ENCODE measurements at places on chromosomes 3 and 15.
A peak's percentile ranks its signal among the peaks of the same experiment; 100 is the strongest.

- DNase-seq: no peak
Observed at GRCh38 chr3:95351158-95351557, 1288.3 kb downstream of the NSUN3 start.

DNA sequence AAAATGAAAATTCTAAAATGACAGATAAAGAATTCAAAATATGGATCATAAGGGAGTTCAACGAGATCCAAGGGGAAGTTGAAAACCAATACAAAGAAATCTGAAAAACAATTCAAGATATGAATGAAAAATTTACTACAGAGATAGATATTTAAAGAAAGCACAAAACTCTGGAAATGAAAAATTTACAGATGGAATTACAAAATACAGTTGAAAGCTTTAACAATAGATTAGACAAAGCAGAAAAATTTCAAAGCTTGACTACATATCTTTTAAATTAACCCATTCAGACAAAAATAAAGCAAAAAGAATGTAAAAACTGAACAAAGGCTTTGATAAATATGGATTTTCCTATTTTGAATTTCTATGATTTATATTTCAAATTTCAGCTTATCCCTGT lies 211.1 kb downstream of the SLC9A9 start:
- DNase-seq: no peak

GRCh38 chr3:111848283-111848682 lies 10.8 kb upstream of the PHLDB2 start:
- no peak for DNase-seq

DNA sequence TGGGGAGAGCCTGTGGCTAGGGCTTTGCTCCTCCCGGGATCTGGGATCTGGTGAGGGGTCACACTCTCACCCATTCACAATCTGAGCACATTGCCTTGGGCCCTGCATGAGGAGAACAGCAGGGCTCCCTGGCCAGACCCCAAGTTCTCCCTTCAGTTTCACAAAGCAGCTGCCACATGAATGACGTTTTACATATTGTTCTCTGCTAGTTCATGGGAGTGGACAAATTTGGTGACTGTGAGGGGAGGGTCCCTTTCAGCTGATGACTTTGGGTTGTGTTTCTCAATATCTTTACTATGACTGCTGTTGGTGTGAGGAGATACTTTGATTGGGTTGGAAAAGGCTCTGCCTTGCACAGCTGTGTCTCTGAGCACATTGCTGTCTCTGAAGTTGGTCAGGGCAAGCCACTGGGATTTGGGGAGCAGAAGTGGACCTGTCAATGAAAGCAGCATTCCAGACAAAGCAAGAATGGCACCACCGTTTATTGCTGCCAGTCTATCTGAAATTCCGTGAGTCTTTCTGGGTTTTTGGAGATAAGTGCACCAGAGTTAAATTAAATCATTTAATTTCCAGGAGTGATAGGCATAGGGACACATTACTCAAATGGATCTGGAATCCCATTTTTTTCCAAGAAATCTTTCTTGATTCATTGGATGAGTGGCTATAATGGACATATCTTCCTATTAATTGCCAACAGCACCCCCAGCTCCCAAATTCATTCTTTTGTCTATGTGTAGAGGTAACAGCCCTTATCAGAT lies 10.3 kb downstream of the TIMP4 start:
- DNase-seq: peak; percentile 47

- no peak for DNase-seq
Observed at GRCh38 chr3:170865209-170866094, 4.5 kb downstream of the RPL22L1 start.

DNA sequence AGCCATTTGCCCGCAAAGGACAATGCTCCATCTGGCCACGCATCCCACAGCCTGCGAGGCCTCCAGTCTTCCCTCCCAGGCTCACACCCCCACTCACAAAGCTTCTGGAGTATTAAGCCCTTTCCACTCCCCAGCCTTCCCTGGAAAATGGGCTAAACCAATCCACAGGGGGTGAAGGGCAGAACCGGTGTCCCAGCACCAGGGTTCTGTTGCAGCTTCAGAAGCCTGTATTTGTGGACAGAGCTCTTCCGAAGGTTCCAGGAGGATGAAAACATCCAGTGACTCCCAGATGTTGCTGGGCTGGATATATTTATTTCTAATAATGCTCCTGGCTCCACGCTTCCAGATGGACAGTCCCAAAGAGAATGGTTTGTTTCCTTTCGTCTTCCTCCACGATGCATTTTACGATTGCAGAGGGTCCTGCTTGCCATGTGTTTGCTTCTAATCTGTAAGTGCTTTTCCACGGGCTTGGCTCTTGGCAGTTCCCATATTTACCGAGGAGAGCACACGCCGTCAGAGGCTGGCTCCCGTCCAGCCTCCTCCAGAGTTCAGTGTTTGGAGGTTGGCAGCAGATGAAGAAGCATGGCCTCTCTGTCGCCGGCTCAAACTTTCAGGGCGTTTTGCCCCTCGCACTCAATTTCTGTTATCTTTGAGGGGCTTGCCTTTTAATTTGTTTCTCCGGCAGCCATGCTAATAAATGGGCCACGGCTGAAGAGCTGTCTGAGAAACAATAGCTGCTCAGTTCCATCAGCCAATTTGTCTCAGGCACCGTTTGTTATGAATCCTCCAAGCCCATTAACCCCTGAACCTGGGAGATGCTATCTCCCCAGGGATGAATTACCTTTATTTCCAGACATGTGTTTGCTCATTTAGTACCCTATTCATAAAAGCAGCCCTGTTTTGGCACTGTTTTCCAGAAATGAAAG lies 367.9 kb upstream of the PROK2 start:
- DNase-seq: peak; percentile 80

DNA sequence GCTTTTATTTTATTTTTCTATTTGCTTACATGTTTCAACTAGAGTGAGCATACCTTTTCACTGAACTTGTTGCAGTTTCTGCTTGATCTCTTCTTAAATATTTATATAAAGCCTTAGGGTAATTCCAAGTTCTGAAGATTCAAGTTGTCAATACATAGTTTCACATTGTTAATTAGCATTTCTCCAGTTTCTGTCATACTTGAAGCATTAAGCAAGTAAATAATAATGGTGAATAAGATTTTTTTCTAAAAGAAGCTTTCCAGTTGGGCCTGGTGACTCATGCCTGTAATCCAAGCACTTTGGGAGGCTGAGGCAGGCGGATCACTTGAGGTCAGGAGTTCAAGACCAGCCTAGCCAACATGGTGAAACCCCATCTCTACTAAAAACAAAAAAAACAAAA lies 53.9 kb downstream of the CALML4 start:
- no peak for DNase-seq

DNA sequence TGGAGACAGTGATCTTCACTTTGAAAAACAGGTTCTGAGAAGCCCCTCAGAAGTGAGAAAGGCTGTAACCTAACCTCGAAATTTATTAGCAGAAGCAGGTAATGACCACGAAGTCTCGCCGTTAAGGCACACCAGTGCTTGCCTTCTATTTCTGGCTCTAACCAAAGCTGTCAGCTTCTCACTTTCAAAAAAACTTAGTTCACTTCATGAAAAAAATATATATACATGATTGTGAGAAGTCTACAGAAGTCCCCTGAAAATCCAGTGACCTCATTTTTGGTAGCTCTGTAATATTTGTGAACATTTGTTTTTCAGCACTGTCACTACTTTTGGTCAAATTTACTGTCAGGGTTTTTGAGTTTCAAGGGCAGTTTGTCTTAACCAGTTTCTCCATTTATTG lies 19.1 kb upstream of the AKAP13 start:
- DNase-seq: no peak

GRCh38 chr15:101004500-101004899 lies 85.3 kb downstream of the LRRK1 start:
- no peak for DNase-seq

- DNase-seq: no peak
Observed at GRCh38 chr15:70351941-70352774, 254.4 kb upstream of the TLE3 start.

DNA sequence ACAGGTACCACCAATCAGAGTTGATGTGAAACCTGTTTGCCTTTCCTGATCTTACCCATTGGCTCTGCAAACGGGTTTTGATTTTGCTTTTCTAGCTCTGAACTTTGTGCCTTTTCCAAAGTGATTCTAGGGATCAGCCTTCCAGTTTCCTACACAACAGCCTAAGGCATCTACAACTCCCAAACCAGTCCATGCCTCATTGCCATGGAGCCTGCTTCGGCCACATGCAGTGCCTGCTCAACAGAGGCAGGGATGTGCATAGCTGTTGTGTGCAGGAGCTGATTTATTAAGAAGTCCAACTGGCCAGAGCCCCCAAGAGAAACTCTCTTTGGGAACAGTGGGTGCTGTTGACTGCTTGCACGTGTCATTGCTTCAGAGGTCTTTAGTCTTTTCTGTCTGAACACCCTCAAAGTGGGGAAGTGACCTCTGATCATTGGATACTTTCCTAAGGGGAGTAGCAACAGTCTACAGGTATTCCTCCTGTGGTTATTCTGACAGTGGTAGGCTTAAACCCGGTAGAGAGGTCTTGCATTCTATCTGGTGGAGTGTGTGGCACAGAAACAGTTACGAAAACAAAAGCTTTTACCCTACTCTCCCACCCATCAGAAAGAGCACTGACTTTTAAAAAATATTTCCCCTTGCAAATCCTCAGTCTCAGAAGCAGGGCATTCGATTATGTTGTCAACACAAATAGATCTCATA lies 36.6 kb upstream of the THSD4 start:
- no peak for DNase-seq

GRCh38 chr3:32056559-32057290 lies 49.7 kb upstream of the GPD1L start:
- no peak for DNase-seq

GRCh38 chr3:186880406-186880805 lies 37.9 kb downstream of the ADIPOQ start:
- DNase-seq: no peak

- no peak for DNase-seq
Observed at GRCh38 chr3:62835554-62836236, 39.5 kb downstream of the CADPS start.

GRCh38 chr15:31070867-31071266 lies 30.7 kb downstream of the TRPM1 start:
- DNase-seq: no peak

DNA sequence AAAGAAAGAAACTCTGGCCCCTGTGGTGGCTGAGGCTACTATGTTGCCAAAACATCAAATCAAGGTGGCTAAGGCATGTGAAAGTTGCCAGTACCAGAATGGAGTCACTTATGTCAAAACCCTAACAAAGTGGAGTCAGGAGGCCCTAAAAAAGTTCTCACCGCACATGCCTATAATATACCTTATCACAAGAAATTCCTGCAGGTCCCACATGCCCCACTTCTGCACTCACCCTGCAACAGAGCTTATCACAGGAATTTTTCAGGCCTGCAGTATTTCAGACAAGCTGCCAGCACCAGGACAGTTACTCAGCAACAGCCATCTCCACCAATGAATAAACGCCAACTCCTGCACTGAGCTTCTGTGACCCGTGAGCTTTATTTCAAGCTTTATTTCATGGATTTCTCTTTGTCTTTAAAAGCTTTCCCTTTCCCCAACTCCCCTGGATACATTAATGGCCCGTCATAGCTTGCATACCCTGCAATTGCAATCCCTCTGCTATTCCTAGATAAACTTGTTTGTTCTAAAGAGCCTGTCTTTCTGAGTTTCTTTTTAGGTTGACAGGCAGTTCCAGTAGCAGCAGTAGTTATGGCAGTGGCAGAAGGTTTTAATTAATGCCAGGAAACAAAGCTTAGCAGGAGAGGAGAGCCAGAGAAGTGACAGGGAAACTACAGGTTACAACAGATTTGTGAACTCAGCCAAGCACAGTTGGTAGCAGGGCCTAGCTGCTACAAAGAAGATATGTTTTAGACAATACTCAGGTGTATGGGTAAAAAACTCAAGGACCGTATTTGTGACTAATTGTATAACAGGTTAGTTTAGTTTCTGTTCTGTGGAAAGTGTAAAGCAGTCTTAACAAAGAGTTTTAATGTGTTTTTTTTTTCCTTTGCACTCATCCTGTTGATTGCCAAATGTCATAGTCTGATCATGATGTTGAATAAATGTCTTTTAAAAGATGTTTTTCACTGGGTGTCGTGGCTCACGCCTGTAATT lies 15.9 kb upstream of the TMEM42 start:
- peak; percentile 86 for DNase-seq

- DNase-seq: no peak
Observed at GRCh38 chr3:151210676-151211381, 7.8 kb upstream of the GPR171 start.

GRCh38 chr15:37793851-37794250 lies 140.6 kb upstream of the TMCO5A start:
- DNase-seq: no peak

DNA sequence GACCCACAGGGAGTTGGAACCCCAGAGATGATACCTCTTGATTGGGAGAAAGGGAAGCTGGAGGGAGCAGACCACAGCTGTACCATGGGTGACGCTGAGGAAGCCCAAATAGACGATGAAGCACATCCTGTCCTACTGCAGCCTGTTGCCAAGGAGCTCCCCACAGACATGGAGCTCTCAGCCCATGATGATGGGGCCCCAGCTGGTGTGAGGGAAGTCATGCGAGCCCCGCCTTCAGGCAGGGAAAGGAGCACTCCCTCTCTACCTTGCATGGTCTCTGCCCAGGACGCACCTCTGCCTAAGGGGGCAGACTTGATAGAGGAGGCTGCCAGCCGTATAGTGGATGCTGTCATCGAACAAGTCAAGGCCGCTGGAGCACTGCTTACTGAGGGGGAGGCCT lies 201.1 kb downstream of the AKAP13 start:
- DNase-seq: no peak

GRCh38 chr15:58777107-58777506 lies 6.0 kb downstream of the MINDY2 start:
- no peak for DNase-seq

DNA sequence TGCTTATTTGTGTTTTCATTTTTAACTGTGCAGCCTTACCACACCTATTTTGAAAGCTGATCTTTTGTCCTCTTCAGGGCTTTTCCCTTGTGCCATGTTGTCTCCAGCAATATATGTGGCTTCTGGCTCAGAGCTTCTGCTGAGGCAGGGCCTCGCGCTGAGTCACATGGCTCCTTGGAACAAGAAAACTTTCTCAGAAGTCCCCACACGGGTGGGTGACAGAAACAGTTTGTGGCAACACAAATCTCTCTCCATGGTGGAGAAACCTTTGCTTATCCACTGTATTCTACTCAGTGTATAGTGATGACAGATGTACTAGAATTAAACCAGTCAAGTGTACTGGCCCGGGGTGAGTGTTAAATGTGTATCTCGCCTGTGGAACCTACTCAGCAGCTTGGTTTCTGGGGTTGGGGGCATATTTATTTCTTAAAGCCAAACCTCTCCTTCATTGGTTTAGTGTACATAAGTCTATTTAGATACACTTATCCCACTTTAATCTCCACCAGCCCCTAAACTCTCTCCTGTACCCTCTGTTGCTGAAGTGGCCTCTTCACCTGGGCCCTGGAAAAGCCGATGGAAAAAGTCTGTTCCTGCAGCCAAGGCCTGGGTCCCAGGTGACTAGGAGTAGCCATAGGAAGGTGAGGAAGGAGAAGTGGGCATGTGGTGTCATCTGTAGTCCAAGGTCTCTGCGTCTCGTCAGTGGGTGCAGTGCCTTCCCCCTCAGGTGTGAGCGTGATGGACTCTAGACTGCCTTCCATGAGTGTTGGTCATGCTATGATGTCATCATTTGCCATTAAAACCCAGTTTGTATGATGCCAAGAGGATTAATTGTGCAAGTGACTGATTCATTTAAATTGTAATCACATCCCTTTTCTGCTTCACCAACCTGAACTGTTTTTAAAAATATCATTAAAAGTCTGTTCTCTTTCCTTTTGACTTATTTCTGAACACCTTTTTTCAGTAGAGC lies 3.2 kb upstream of the FBXL22 start:
- DNase-seq: no peak

Measured in G401 (cell line).